Activated CD8-positive, alpha-beta T cell treated with anti-CD3 and anti-CD28 coated beads, Interleukin-2, amount 10 ng/mL, durations not matched to agents 7 days and 5 days (primary cell): ENCODE measurements at places on chromosomes 3 and 15. TPM values are rescaled to one million over a fixed set of nuclear protein-coding genes. Genes with fewer than 3 reads are reported as not detected.

Gene TRAT1
- total RNA-seq: 58.4 TPM

Gene C2CD4A
- not detected for total RNA-seq

Gene RFC4
- 106 TPM for total RNA-seq

Gene NAA50
- 108 TPM for total RNA-seq

Gene DPH3
- 20.5 TPM for total RNA-seq
